Activated CD4-positive, alpha-beta T cell treated with anti-CD3 and anti-CD28 coated beads, Interleukin-2, amount 50 U/mL, for 1 hour (primary cell): ENCODE measurements at places on chromosomes 5 and 9.

DNA sequence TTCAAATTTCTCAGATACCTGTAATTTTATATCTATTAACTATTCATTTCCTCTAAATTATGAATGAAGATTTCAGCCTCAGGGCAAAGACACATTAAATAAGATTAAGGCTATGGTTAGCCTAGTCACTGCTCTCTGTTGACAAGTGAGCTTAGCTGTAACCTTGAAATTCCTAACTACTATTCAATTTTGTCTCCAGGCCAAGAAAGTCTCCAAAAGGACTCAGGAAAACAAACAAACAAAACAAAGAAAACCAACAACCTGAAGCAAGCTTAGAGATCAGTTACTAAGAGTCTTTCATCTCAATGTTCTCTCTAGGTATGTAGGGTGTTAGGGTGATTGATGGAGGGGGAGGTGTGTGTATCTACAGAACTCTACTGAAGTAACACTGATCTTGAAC is 9.6 kb upstream of the CTNNAL1 start:
- DNase-seq = no peak

DNA sequence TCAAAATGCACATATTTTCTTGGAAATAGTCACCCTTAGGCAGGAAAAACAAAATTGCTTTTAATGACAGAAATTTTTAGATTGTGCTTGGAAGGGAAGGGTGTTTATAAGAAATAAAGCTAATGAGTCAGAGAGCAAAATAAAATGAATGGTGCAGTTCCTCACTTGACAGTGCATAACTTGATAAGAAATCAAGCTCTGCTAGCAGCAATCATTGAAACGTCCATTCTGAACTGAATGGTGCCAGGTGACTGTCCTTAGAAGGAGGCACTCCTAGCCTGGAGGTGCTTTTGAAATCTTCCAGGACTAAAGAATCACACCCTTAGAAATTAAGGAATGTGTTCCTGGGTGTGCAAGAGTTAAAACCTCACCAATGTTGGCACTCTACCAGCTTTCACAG is 202.5 kb downstream of the EFNA5 start:
- DNase-seq = no peak

- no peak for DNase-seq
Observed at GRCh38 chr5:140764177-140764973, 21.6 kb upstream of the PCDHA1 start.

DNA sequence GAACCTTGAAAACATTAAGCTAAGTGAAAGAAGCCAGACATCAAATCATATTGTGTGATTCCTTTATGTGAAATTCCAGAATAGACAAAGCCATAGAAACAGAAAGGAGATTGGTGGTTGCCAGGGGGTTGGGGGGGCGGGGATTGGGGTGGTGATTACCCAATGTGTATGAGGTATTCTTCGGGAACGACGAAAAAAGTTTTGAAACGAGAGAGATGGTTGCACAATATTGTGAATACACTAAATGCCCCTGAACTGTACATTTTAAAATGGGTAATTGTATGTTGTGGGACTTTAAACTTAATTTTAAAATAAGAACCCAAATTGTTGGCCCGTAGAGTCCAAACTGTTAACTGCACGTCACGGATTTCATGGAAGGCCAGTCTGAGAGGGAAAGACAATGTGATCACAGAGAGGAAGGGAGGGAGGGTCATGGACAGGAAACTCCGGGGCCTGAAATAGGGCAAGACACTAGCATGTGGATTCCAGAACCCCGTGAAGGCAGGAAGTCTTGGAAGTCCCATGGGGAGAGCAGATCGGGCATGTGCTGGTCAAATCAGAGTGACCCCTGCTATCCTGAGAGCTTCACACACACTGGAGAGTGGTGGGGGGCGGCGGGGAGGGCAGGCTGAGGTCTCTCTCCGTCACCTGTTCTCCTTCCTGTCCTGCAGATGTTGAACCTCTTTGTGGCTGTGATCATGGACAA is 218.4 kb downstream of the CACNA1B start:
- no peak for DNase-seq

GRCh38 chr5:58197875-58198274 is 262.0 kb downstream of the PLK2 start:
- DNase-seq = no peak

GRCh38 chr9:135329571-135330306 is 149.8 kb upstream of the PPP1R26 start:
- no peak for DNase-seq

DNA sequence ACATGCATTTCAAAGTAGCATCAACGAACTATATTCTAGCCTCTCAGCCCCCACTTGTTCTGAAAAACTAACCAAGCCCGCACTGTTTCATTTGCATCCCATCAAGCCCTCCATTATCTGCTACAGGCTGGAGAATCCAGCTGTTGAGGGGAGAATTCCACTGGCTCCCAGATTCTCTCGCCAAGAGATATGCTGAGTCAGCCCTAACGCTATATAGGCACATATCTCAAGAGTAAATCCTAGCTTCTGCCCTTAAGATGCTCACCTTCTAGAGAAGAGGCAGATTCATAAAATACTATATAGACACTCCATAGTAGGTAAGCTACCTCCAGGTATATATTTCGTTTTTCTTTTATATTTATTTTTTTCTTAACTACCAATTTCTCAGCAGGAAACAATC is 266.4 kb upstream of the TARS1 start:
- DNase-seq = no peak
